ENCODE measurements at places on chromosomes 2 and 18.

- DNase-seq = no peak
Measured at GRCh38 chr2:124151691-124152090, 126.6 kb downstream of the CNTNAP5 start.

DNA sequence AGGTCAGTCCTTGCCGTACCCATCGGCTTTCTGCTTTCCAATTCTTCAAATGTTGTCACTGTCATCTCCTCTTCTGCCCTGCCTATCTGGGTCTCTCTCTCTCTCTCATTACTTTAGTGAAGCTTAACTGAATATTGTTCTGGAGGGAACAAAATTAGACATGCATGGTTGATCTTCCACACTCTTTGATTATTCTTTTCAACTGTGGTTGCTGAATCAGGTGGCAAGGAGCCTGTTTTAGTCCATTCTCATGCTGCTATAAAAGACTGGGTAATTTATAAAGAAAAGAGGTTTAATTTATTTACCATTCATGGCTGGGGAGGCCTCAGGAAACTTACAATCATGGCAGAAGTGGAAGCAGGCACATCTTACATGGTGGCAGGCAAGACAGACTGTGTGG lies 157.9 kb downstream of the ARL4C start:
- DNase-seq = no peak

- DNase-seq = no peak
Measured at GRCh38 chr2:99571533-99571932, 81.7 kb upstream of the REV1 start.

GRCh38 chr2:65430603-65431420 lies 1.6 kb downstream of the SPRED2 start:
- peak; percentile 50 for DNase-seq

- no peak for DNase-seq
Measured at GRCh38 chr2:203909261-203909967, 27.1 kb upstream of the ICOS start.

GRCh38 chr18:59063300-59063906 lies 76.3 kb upstream of the SEC11C start:
- DNase-seq = no peak

DNA sequence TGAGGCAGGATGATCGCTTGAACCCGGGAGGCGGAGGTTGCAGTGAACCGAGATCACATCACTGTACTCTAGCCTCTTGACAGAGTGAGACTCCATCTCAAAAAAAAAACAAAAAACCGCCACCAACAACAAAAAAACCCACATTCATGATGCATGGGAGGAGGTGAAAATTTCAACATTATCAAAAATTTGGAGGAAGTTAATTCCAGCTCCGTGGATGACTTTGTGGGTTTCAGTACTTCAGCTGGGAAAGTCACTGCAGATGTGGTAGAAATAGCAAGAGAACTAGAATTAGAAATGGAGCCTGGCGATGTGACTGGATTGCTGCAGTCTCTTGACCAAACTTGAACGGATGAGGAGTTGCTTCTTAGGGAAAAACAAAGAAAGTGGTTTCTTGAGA lies 74.3 kb downstream of the PRKCE start:
- DNase-seq = no peak

GRCh38 chr2:231336236-231336635 lies 59.3 kb upstream of the B3GNT7 start:
- DNase-seq = no peak

DNA sequence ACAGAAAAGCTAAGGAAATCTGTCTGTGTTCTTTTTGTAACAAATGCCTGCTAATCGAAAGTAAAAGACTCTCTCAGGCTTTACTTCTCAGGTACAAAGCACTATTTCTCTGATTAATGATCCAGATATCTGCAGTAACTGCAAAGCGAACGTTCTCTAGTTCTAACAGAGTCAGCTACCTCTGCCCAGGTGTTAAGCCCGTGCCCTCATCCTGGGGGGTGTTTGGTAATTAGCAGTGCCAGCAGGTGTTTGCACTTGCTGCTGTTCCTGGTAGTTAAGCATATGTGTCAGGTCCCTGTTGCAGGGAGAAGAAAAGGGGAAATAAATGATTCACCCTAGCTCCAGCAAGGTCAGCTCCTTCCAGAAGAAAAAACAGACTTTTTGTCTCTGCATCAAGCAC lies 58.8 kb upstream of the CRIM1 start:
- DNase-seq = no peak

DNA sequence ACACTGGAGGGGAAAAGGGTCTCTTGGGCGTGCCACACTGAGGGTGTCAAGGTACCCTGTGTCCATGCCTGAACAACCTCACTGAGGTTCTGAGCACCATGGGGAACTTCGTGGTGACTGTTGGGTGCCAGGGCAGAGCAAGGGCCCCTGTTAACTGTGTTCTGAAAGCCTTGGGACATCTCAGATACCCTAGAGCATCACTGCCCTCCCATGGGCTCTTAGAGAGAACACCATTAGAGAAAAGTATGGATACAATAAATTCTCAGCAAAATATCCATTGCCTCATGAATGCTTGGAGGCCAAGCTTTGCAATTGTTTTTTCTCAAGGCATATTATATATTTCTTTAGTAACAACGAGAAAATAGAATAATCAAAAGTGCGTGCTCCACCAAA lies 488.5 kb upstream of the NRP2 start:
- DNase-seq = no peak

- no peak for DNase-seq
Measured at GRCh38 chr2:205771666-205772065, 89.4 kb downstream of the NRP2 start.

DNA sequence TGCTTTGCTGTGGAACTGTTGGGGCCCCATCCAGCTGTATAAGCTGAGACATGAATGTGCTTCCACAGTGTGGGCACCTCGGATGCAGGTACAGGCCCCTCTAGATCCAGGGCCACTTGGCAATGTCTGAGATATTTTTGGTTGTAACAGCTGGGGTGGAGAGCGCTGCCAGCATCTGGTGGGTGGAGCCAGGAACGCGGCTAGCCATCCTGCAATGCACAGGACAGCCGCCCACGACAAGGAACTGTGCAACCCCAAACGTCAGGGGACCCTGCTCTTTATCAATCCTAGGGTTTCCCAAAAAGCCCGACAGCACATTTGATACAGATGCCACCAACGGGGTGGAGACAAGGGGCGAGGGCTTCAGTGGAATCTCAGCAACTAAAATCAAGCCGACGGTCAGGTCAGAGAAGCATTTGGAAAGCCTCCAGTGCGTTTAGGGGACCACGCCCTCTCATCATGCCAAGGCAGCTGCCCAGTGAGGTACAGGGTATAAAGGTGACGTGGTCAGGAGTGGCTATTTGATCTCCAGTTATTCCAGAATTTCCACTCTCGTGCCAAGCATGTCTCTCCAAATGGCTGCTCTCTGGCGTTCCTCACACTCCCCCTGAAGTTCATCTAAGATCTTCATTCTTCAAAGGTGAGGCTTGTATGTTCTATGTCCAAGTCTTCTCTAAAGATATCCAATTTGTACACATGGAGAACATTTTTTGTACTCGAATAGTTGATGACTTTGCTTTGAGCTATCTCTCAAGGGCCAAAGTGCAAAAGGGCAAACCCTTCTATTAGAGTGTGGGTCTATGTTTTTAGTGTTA lies 55.7 kb downstream of the LRRFIP1 start:
- DNase-seq = no peak

GRCh38 chr2:60548311-60548710 lies 5.1 kb downstream of the BCL11A start:
- DNase-seq = no peak

DNA sequence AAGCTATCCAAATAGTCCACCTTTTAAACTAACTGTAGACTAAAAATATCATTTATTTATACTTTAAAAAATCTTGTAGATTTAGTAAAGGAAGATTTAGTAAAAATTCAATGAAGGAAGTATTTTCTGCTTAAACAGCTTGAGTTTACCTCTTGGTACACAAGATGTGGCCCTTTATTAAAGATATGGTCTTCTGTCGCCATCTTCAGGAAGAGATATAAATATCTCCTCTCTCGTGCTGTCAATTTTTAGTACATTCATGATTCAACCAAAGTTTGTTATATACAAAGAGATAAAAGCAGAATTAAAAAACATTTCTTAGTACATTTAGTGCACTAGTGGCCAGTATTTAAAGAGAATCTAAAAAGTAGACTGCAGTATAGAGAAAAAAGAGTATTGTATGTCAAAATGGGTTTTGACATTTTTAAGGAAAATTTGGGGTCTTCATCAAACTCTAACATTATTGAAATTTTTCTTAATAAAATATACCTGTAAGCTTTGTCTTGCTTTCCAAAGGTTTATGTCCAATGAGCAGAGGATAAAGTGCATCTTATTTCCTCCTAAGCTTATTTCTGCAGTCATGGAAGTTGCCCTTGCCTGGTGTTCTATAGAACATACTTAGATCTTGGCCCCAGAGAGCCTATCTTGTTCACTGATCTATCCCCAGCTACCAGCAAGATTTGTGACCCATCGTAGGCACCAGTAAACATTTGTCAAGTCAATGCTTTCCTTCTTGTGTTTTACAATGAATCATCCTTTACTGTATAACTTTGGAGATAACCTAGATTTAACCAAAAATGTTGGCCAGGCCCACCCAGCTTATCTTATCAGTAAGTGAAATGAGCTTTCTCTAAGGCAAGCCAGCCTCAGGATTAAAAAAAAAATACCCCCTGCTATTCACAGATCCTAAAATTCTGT lies 18.5 kb upstream of the EML6 start:
- DNase-seq = peak; percentile 60

- DNase-seq = no peak
Measured at GRCh38 chr2:46032161-46032813, 264.9 kb upstream of the EPAS1 start.

DNA sequence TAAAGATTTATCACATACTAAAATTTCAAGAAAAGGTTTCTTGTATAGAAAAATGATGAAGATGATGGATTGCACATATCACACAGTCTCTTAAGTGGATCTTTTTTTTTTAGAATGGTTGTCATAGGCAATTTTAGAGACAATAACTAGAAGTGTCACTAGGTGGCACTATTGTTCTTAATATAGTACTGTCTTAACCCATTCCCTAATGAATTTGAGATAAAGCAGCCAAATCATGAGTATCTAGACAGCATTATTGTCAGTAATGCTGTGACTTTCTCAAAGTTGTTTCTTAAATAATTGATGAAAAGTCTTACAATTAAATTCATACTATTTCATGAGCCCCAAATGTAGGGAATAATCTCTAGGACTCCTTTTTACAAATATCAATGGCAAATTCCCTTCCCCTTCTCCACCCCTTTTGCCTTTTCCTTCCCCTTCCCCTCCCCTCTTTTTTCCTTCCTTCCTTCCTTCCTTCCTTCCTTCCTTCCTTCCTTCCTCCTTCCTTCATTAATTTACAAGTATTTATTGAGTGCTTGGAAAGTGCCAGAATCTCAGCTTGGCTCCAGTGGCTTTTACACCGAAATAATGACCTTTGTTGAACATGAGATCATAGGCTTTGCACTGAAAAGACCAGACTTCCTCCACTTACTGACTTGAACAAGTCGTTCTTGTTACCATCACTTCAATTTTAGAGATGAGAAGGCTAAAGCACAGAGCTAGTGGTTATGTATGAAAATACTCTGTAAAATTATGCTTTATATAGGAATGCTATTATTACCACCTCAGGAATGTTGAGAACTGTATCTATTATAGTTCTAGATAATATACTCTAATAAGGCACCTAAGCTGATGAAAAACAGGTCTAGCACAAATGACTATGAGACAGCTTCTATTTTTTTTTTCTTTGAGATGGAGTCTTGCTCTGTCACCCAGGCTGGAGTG lies 19.8 kb downstream of the MYL12B start:
- peak; percentile 62 for DNase-seq

DNA sequence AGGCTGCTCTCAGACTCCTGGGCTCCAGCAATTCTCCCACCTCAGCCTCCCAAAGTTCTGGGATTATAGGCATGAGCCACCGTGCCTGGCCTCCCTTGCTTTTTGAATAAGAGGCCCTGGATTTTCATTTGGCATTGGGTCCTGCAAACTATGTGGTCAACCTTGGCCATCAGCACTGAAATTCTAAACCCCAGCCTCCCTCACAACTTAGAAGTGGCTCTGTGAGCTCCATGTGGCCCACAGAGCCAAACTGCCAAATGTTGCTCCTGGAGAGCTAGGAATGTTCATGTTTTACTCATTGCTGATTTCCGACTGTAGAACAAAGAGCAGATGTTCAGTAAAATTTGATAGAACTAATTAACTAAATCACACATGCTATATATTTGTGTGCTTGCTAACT lies 210.6 kb upstream of the AGAP1 start:
- no peak for DNase-seq

- no peak for DNase-seq
Measured at GRCh38 chr2:195251214-195251613, 405.8 kb upstream of the SLC39A10 start.

- no peak for DNase-seq
Measured at GRCh38 chr18:61742565-61743429, 150.0 kb downstream of the RNF152 start.

DNA sequence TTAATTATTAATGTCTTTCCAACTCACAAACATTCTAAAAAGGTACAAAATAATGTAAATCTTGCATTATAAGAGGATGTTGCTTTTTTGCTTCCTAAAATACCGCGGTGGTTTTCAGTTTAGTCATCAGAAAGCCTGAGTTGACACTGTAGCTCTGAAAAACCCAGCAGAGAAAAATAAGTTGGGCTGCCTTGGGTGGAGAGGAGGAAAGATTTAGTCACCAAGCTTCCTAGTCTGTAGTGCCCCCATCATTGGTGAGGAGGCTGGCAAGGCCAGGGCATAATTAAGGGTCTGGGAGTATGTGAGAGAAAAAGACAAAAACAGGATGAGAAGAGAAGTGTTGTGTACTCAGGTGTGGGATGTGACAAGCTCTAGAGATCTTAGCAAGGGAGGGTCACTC lies 5.7 kb downstream of the PTPRM start:
- DNase-seq = no peak

GRCh38 chr18:2331491-2331890 lies 239.8 kb downstream of the METTL4 start:
- DNase-seq = no peak

DNA sequence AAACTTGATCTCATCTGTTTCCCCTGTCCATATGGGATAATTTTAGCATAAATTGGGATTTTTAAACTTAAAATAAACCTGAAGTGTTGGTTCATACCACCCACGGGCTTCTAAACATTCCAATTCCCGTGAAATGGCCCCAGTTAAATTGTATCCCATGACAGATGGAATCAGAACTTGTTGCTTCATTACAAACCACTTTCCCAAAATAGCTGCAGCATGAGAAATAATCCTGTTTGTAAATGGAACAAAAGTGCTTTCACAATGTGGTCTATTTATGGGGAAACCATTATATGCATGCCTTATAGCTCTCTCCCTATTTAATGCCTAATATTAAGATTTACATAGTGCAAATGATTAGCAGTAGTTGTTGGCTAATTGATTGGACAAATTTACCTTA lies 15.9 kb downstream of the SCG2 start:
- DNase-seq = no peak

GRCh38 chr2:11683966-11684365 lies 14.0 kb upstream of the NTSR2 start:
- no peak for DNase-seq
